ENCODE measurements at places on chromosomes 4 and X.

GRCh38 chr4:73856518-73856917 is 3.4 kb downstream of the PF4V1 start:
- DNase-seq, result no peak

DNA sequence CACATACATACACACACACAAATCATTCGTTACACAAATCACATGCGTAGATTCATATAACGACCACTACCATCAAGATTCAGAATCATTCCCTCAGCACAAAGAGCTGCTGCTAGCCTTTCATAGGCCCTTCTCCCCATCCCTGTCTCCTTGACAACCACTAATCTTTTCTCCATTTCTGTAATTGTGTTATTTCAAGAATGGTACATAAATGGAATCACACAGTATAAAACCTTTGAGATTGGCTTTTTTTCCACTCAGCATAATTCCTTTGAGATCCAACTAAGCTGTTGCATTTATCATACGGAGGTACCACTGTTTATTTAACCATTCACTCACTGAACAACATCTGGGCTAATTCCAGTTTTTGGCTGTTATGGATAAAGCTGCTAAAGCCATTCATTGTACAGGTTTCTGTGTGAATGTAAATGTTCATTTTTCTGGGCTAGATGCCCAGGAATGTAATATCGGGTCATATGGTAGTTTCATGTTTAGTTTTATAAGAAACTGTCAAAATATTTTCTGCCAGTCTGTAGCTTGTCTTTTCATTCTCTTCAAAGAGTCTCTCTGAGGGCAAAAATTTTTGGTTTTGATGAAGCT is 64.1 kb downstream of the USP11 start:
- DNase-seq, result no peak

- no peak for DNase-seq
Observed at GRCh38 chr4:1277667-1278665, 11.7 kb upstream of the MAEA start.

- DNase-seq, result no peak
Observed at GRCh38 chr4:173448608-173449379, 49.9 kb upstream of the SCRG1 start.

DNA sequence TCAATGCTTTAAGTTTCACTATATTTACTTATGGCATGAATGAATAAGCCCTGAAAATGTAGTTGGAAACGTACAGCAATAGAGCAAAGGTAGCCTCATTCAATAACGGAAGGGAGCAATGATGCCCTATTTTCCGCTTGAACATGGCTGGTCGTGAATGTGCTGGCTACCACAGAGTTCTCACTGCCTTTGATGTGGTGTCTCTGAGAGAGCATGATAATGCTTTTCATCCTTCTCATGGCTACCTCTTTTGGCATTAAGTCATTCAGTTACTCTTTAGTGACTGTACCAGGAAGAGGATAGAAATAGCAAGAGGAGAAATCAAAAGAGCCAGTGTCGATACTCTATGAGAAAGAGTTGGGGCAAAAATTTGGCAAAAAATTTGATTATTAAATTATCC is 308.0 kb downstream of the PPP3CA start:
- DNase-seq, result no peak

DNA sequence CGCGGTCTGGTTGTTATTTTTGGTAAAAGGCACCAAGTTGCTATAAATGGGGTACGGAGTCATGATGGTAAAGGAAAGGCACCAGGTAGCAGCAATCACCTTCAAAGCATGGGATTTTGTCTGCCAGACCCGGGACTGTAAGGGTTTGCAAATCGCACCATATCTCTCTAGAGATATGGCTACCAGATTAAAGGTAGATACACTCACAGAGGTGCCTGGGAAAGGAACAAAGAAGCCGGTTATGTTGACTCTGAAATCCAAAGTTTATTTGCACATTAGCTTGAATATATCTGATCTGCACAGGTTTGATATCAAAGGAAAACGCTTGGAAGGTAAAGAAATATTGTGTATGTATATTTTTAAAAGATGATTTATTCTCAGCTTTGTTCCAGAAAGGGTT is 4.6 kb downstream of the CCKAR start:
- no peak for DNase-seq

- DNase-seq, result no peak
Observed at GRCh38 chr4:170014359-170015011, 11.7 kb downstream of the MFAP3L start.

Data from T-cell (primary cell).